Stomach (tissue), 19 donors: ENCODE measurements at places on chromosomes 7 and 10. TPM values are rescaled to one million over a fixed set of nuclear protein-coding genes. Genes with fewer than 3 reads are reported as not detected.
A peak's percentile ranks its signal among the peaks of the same experiment; 100 is the strongest.

GRCh38 chr7:50580057-50580456 lies 14.9 kb upstream of the DDC start:
- H3K4me3 ChIP-seq = no peak overlapping the region
- no peaks in the 10 kb centered on the region for H3K4me1 ChIP-seq
- no peaks in the 10 kb centered on the region for H3K27me3 ChIP-seq
- no peak for DNase-seq
- H3K36me3 ChIP-seq = no peaks in the 10 kb centered on the region
- H3K27ac ChIP-seq = no peak overlapping the region

DNA sequence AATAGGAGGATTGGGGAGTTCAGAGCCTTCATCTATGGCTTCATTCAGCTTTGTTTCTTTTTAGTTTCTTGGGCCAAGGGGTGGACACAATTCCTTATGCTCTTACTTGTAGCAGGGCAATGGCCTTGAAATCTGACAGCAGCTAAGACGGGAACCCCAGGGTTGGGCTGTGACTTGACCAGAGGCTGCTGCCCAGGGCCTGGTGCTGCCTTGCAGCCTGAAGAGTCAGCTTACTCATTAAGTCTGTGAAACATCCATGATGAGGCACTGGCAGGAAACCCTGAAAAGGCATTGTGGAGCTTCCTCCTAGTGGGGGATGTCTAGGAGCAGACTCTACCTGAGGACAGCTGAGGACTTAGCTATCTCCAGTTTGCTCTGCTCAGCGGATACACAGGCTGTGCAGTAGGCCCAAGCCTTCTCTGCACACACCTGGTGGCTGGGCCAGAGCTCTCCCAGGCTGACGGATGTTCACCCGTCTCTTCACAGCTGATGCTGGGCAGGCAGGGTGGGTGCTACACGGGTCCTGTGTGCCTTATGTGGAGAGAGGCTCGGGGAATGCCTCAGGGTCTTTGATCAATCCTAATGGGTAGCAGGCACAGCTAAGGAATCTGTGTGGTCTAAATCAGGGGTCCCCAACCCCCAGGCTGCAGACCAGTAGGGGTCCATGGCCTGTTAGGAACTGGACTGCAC lies 17.8 kb downstream of the CXCL12 start:
- no peak overlapping the region for H3K4me3 ChIP-seq
- no peaks in the 10 kb centered on the region for H3K36me3 ChIP-seq
- H3K27ac ChIP-seq = no peak overlapping the region
- no peaks in the 10 kb centered on the region for H3K27me3 ChIP-seq

- DNase-seq = peak; percentile 30
- H3K27me3 ChIP-seq = peaks cover 23% of the 10 kb centered on the region
- peaks cover 62% of the 10 kb centered on the region for H3K4me1 ChIP-seq
- no peaks in the 10 kb centered on the region for H3K36me3 ChIP-seq
- H3K27ac ChIP-seq = no peak overlapping the region
- peak overlapping the region; percentile 49 for H3K4me3 ChIP-seq
Observed at GRCh38 chr7:130490888-130491804, 739 bp upstream of the MEST start.

Gene FUOM
- 16.2 TPM for total RNA-seq

Gene MEOX2
- not detected for total RNA-seq

Gene KCNH2
- total RNA-seq = 5.9 TPM

Gene ENO4
- not detected for total RNA-seq

Gene PVRIG
- 1.1 TPM for total RNA-seq

Gene ATG9B
- total RNA-seq = not detected

Gene DEPP1
- total RNA-seq = 33.9 TPM

Gene TRPV5
- total RNA-seq = not detected

Gene CHCHD2
- total RNA-seq = 199 TPM

Gene ADIRF
- 75.9 TPM for total RNA-seq

DNA sequence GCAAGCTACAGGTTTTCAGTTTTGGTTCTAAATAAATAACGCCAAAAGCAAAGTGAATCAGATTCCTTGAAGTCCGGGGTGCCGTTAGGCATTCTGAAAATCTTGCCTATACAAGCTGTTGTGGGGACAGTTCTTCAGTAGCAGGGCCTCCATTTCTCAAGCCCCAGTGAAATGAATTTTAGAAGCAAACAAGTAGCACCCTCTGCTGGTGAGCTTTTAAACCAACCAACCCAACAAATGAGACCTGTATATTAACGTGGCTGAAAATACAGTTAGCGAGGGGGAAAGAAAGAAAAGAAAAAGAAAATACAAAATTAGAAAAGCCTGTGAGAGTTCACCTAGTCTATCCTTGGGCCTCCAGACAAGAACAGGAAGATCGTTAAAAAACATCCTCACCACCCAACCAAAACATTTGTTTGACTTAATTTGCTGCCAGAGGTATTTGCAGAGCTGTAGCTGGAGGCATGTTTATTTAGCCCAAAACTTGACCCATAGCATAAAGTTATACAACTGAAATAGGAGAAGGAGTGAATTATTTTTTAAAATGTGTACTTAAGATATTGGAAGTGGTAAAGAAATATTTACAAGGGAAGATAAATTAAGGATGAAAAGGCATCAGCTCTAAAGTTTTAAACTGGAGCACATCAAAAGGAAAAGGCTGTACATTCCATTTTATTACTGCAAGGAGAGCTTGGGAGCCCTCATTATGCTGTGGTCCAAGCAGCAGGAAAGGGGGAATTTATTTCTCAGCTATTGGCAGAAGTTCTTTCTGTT lies 98.9 kb downstream of the DYNC1I1 start:
- no peak overlapping the region for H3K27ac ChIP-seq
- H3K4me1 ChIP-seq = no peaks in the 10 kb centered on the region
- H3K36me3 ChIP-seq = no peaks in the 10 kb centered on the region
- no peak overlapping the region for H3K4me3 ChIP-seq

Gene NME8
- total RNA-seq = not detected

DNA sequence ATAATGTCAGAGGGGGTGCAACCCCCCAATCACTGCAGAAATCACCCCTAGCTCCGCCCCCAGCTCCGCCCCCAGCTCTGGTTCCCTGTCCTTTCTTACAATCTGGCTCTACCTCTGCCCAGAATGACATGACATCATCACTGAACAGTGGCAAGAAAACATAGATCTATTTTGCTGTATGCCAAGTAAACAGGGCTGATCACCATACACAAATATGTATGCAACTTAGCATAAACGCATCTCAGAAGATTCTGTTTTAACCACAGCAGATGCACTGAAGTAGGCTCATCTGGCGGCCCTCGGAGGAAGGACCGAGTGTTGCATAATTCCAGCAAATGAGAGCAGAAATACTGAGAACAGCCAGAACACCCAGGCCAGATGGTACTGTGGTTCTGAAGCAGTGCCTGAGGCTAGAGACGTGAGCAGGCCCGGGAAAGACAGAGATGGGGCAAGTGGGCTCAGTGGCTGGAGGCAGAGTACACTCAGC lies 293.3 kb upstream of the KLF14 start:
- H3K27ac ChIP-seq = peak overlapping the region; percentile 47
- peaks cover 75% of the 10 kb centered on the region for H3K4me1 ChIP-seq
- H3K4me3 ChIP-seq = no peak overlapping the region
- no peaks in the 10 kb centered on the region for H3K27me3 ChIP-seq

Gene CHRM2
- total RNA-seq = 36.0 TPM

DNA sequence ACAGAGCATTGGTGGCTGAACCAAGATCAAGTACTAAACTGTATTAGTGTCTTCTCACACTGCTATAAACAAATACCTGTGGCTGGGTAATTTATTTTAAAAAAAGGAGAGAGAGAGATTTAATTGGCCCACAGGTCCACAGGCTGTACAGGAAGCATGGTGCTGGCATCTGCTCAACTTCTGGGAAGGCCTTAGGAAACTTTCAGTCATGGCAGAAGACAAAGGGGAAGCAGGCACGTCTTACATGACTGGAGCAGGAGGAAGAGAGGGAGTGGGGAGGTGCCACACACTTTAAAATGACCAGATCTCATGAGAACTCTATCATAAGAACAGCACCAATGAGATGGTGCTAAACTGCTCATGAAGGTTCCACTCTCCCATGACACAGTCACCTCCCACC lies 95.2 kb upstream of the JCAD start:
- no peaks in the 10 kb centered on the region for H3K4me1 ChIP-seq
- no peak for DNase-seq
- H3K4me3 ChIP-seq = no peak overlapping the region
- no peaks in the 10 kb centered on the region for H3K36me3 ChIP-seq
- H3K27ac ChIP-seq = no peak overlapping the region
- no peaks in the 10 kb centered on the region for H3K27me3 ChIP-seq

Gene ICA1
- total RNA-seq = 95.6 TPM

Gene PRKAR2B
- 10.3 TPM for total RNA-seq

DNA sequence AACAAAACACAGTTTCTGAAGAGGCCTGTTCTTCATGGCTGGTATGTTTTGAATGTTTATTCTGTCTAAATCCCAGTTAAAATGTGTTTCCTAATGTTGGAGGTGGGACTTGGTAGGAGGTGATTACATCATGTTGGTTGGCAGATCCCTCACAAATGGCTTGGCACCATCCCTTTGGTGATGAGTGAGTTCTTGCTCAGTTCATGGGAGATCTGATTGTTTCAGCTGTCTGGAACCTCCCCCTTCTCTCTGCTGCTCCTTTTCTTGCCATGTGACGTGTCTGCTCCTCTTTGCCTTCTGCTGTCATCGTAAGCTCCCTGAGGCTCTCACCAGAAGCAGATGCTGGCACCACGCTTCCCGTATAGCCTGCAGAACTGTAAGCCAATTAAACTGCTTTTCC lies 383.6 kb upstream of the TPK1 start:
- no peaks in the 10 kb centered on the region for H3K27me3 ChIP-seq
- no peaks in the 10 kb centered on the region for H3K4me1 ChIP-seq
- H3K4me3 ChIP-seq = no peak overlapping the region
- no peak overlapping the region for H3K27ac ChIP-seq

Gene VSTM4
- total RNA-seq = 0.58 TPM

GRCh38 chr7:116802144-116802745 lies 60.1 kb upstream of the CAPZA2 start:
- H3K27ac ChIP-seq = no peak overlapping the region
- no peak for DNase-seq
- no peaks in the 10 kb centered on the region for H3K36me3 ChIP-seq
- H3K4me1 ChIP-seq = peaks cover 27% of the 10 kb centered on the region
- H3K27me3 ChIP-seq = no peaks in the 10 kb centered on the region

- H3K4me1 ChIP-seq = no peaks in the 10 kb centered on the region
- no peaks in the 10 kb centered on the region for H3K27me3 ChIP-seq
- H3K36me3 ChIP-seq = peaks cover 100% of the 10 kb centered on the region
- no peak for DNase-seq
- no peak overlapping the region for H3K4me3 ChIP-seq
- no peak overlapping the region for H3K27ac ChIP-seq
Observed at GRCh38 chr7:98993024-98993897, 114.9 kb downstream of the TRRAP start.

GRCh38 chr10:112896722-112897121 lies 53.3 kb upstream of the TCF7L2 start:
- no peak overlapping the region for H3K4me3 ChIP-seq
- peaks cover 9% of the 10 kb centered on the region for H3K36me3 ChIP-seq
- no peak for DNase-seq
- no peaks in the 10 kb centered on the region for H3K27me3 ChIP-seq

DNA sequence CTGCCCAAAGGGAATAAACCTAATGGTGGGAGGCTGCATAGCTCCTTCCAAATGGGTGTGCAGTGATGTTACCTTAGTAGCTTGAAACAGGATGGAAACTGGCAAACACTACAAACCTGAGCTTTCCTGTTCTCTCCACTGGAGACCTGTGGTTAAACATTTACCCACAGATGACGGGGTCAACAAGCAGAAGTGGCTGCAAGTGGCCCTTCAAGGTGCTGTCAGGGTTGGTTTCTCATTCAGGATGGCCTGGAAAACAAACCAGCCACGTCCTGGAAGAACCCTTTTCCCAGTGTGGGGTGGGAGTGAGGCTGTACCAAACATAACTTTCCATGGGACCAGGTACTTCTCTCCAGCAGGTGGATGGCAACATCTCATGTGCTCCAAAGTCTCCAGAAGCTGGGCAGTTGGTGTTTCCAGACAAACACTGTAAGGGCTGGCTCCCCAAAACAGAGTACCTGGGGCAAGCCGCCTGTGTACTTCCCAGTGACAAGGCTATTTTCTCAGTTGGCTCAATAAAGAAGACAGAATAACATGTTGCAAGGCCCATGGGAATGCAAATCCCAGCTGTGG lies 67.5 kb downstream of the DNAJB9 start:
- DNase-seq = no peak
- H3K36me3 ChIP-seq = no peaks in the 10 kb centered on the region
- no peaks in the 10 kb centered on the region for H3K4me1 ChIP-seq
- no peaks in the 10 kb centered on the region for H3K27me3 ChIP-seq

Gene FGFR2
- 170 TPM for total RNA-seq

Gene SGMS1
- 24.6 TPM for total RNA-seq

Gene GJD4
- total RNA-seq = not detected

DNA sequence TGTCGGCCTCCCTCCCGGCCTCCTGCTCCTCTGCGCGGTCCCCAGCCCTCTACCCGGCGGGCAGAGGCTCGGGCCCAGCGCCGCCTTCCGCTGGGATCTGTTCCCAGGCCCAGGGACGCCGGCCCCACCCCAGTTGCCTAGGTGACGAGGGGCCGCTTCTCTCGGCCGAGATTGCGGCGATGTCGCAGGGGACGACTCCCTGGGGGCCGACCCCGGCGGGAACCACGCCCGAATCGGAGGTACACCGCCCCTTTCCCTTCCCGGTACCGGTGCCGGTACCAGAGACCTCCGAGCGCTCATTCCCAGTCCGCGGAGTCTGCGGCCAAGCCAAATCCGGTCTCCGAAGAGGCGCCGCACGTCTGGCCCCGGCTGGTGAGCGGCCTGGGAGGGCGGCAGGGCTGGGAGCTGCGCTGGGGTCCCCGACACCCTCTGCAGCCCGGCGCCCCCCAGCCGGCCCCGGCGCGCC lies at the start of gene CABCOCO1:
TSS of gene CABCOCO1 (plus strand) at position 136 of the 466 bp plus-strand sequence. CDS start at position 180, 44 bp downstream.
- H3K4me3 ChIP-seq = peak within 1 kb of the TSS; percentile 70
- no peaks in the 10 kb centered on the region for H3K27me3 ChIP-seq
- peak within 1 kb of the TSS; percentile 42 for H3K27ac ChIP-seq
- no peaks in the 10 kb centered on the region for H3K4me1 ChIP-seq
- H3K36me3 ChIP-seq = no peaks in the 10 kb centered on the region

GRCh38 chr7:8060241-8060640 lies 91.6 kb downstream of the GLCCI1 start:
- H3K4me1 ChIP-seq = no peaks in the 10 kb centered on the region
- no peak overlapping the region for H3K27ac ChIP-seq
- no peak overlapping the region for H3K4me3 ChIP-seq

DNA sequence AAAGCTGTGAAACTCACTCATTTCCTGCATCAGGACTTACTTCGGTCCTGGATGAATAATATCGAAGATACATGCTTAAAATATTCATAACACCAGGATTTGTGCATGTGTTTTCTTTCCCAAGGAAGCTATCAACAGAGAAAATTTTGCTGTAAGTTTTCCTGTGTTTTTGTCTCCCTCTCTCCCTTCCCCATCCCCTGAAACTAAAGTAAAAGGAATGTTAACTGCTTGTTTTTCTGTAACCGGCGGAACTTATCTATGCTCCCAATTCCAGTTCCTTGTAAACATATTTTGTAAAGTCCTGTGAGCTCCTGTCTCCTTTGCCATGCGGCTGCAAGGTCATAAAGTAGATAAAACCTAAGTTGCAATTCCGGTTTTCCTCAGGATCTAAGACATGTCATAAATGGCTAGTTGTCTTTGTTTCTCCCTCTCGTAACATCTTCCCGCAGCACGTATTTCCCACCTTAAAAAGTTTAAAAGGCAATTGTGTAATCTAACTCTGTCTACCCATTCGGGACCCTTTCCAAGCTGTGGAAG lies 79.0 kb upstream of the POM121L12 start:
- no peaks in the 10 kb centered on the region for H3K4me1 ChIP-seq
- no peak overlapping the region for H3K27ac ChIP-seq
- H3K4me3 ChIP-seq = no peak overlapping the region
- H3K27me3 ChIP-seq = no peaks in the 10 kb centered on the region

Gene PRSS37
- total RNA-seq = not detected

Gene SYT15
- 2.9 TPM for total RNA-seq

Gene FGFBP3
- 0.29 TPM for total RNA-seq
